Stimulated activated CD8-positive, alpha-beta memory T cell treated with anti-CD3 and anti-CD28 coated beads, Interleukin-7, amount 100 ng/mL, for 48 hours (primary cell): ENCODE measurements at places on chromosomes 12 and 14.

- DNase-seq, result peak; percentile 23
Observed at GRCh38 chr12:67482751-67483661, 165.5 kb upstream of the DYRK2 start.

DNA sequence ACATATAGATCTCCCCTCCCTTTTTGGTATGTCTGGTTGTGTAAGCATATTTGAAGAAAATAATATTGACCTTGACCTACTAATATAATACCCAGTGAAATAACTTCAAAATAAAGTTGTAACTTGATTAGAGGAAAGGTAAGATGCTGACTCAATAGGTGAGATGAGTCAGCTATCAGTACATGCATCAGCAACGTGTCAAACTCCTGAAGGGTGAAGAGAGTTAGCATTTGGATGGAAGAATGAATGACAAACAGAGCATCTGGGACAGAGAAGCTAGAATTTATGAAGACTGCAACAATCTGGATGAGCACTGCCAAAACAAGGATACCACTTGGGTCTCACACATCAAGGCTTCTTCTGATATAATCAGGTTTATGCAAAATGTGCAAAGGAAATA lies 74.9 kb downstream of the PPP2R5E start:
- no peak for DNase-seq

- DNase-seq, result no peak
Observed at GRCh38 chr14:76904100-76904739, 78.0 kb downstream of the LRRC74A start.

GRCh38 chr12:124419292-124420040 lies 124.6 kb downstream of the RFLNA start:
- no peak for DNase-seq

DNA sequence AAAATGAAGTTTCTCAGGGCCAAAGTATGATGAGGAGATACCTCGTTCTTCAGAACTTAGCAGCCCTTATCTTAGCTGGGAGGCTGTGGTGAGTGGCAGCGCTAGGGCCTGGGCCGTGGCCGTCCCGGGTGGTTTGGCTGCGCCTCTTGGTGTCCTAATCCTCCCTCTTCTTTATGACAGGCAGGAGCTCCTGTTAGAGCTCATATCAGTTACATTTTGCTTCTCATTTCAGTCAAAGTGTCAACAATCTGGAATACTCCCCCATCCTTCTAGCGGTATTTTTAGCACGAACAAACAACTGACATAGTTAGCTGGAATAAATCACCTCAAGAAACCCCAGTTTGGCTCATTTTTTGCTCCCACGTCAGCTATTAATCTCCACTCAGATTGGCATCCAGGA lies 188.8 kb downstream of the TTC7B start:
- no peak for DNase-seq

DNA sequence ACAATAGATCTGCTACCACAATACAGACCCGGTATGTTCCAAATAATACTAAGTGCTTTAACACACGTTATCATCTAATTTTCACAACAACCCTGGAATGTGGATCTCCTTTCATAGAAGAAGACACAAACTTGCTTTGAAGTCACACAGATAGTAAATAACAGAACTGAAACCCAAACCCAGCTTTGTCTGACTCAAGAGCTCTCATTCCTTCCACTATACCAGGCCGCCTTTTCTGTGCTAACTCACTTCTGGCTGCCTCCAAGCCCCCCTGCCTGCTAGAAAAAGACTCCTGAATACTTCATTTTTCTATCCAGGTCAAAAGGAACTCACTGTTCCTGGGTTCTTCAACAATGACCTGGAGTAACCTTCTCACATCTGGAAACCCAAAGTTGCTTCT lies 37.8 kb downstream of the PRPF40B start:
- no peak for DNase-seq

DNA sequence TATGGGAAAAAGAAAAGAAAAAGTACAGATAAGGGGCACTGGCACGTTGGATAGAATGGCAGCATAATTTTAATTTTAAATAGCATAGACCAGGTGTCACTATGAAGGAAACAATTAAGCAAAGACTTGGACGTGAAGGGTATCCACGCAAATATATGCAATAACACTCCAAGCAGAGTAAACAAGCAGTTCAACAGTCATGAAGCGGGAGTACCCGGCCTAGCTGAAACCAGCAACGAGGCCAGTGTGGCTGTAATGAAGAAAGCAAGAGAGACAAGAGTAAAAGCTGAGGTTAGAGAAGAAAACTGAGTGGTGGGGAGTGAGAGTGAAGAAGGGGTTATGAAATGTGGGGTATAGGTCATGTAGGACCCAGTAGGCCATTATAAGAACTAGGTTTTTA lies 85.4 kb downstream of the BCL2L14 start:
- no peak for DNase-seq

GRCh38 chr12:85820101-85820500 lies 16.1 kb downstream of the RASSF9 start:
- DNase-seq, result no peak

- DNase-seq, result no peak
Observed at GRCh38 chr14:74260525-74261233, 21.4 kb downstream of the VSX2 start.

GRCh38 chr14:69484444-69485314 lies at the start of gene PLEKHD1:
Gene PLEKHD1 (plus strand): TSS chr14:69484728. CDS start chr14:69484966, 238 bp downstream.
- DNase-seq, result no peak

DNA sequence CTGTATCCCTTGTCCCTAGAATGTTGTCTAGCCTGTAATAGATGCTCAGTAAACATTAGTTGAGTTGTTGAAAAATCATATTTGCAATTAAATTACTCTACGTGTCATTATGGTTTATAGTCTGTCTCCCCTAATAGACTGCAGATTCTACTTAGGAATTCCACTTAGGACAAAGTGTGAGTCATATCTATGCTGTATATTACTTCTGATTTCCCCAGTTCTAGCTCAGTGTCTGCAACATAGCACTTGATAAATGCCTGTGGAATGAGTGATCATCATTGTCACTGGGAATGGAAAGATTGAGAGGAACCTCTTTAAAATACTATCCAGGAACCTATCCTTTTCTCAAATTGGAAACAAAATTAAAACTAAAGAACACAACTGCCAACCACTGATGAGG lies 99.3 kb downstream of the TBX5 start:
- DNase-seq, result no peak

GRCh38 chr12:46150735-46151134 lies 118.1 kb downstream of the SLC38A1 start:
- no peak for DNase-seq

- DNase-seq, result no peak
Observed at GRCh38 chr12:127619869-127620734, 646.9 kb upstream of the TMEM132C start.

DNA sequence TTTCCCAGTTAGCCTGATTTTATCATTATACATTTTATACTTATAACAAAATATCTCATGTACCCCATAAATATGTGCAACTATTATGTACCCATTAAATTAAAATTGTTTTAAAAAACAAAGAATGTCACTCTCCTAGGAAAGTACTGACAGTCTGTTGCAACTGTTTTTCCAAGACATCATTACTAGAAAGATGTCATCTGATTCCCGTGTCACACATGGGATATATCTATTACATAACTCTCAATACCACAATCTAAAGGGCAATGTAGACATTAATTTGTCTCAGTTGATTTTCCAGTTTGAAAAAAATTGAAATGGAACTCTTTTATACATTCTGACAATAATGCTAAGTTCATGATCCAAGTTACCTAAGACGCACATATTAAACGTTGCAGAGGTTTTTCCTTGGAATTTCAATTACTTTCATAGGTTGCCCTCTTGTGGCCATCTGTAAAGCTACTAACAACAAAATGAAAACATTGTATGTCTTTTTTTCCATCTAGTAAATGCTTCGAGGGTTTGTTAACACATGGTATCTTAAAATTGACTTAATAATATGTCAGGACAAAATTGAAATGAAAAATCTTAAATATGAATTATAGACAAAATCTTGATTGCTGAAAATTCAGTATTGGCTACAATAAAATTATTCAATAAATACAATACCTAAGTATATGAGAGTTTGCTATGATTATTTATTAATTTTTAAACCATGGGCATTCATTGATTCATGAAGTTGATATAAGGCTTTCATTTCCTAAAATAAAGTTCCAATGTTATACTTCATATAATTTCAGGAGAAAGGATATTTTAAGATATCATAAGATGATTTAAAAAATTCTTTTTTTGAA lies 131.6 kb downstream of the PPFIA2 start:
- DNase-seq, result no peak

DNA sequence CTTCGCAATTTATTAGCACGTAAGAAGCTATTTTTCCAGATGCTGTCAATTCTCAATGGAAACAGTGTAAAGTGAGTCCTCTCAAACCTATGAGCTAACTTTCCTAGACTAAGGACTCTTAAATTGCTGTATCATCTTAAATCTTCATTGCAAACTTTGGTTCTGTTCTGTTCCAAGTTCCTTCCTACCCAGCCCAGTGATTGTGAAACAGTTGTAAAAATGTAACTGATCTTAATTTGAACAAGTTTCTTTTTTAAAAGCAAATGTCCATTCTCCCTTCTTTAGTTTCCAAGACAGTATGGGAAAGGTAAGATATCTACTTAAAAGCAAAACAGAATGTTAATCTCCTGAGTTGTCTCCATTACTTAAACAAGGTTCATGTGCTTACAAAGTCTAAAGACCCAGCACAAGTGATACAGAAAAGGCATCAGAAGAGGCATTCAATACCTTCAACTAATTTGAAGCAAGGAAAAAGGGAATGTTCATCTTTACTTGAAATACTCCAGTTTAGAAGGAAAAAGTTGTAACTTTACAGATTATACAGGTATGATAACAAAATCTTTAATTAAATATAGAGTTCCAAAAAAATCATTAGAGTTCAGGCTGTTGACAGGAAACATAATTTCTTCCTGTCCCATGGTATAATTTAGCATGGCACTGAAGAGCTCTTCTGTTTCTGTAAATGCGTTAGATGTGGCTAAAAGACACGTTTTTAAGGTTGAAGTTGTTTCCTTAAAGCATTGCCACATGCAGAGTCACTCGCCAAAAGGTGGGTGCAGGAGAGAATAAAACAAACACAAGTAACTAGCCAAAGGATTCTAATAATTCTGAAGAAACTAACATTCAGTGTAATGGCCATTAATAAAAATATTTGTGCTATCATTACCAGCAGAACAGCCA lies 101.5 kb upstream of the USP15 start:
- no peak for DNase-seq

- no peak for DNase-seq
Observed at GRCh38 chr12:66156654-66157053, 13.1 kb downstream of the TMBIM4 start.

- DNase-seq, result no peak
Observed at GRCh38 chr12:95637471-95638155, 86.3 kb upstream of the USP44 start.

DNA sequence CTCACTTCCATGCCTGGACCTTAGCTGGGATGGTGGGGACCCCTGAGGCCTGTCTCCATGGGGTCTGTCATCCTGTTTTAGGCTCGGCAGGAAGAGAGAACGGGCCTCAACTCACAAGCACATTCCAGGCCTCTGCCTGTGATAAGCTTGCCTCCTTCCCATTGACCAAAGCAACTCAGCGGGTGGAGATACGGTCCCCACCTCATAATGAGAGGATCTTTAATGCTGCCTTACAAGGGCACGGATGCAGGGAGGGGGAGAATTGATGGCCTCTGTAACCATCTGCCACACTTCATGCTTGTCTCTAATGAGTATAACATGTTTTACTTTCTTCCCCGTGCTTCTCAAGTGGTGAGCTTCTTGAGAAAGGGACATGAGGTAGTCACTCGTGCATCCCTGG lies 50.0 kb downstream of the GLT1D1 start:
- no peak for DNase-seq

DNA sequence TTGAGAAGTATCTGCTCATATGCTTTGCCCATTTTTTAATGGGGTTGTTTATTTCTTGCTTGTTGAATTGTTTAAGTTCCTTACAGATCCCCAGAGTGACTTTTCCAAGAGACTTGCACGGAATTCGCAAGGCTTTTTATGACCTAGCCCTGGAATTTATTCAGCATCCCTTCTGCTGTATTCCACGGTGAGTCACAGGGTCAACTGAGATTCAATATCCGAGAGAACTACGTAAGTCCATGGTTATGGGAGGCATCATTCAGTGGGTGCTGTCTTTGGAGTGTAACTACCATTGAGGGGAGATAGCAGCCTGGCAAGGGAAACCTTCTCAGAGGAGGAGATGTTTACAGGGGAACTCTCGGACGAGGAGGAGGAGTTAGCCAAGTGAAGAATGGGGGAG lies 20.9 kb upstream of the GPRC5A start:
- no peak for DNase-seq

DNA sequence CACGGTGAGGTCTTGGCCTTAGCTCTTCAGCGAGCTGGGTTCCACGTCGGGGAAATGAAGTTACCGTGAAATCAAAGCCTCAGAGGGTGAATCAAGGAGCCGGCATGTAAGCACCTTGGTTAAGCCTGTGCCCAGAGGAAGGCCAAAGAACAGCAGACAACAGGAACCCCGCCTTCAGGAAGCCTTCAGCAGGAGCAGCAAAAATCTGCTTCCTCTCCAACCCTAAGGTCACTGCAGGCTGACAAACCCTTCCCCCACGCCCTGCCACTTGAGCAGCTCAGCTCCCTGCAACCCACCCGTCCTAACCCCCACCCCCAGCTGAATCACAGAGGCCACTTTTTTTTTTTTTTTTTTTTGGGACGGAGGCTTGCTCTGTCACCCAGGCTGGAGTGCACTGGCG lies 72.9 kb upstream of the LTA4H start:
- no peak for DNase-seq

- no peak for DNase-seq
Observed at GRCh38 chr14:81437244-81437643, 37.1 kb upstream of the STON2 start.

DNA sequence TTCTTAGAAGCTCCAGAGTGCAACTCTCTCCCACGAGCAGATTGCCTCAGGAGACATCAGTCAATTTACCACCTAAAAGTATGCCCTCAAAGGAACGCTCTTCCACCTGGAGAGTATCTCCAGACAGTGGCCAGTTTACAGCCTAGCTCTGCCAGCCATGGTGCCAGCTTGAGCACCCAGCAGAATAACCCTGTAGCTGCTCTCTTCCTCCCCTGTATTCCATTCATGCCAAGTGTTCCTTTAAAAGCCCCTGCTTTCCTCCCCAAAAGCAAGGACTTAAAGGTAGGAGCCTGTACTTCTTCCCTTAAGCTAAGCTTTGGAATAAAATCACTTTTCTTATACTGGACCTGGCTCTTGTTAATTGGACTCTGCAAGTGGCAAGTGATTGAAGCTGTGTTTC lies 245.4 kb upstream of the TMEM132C start:
- no peak for DNase-seq

DNA sequence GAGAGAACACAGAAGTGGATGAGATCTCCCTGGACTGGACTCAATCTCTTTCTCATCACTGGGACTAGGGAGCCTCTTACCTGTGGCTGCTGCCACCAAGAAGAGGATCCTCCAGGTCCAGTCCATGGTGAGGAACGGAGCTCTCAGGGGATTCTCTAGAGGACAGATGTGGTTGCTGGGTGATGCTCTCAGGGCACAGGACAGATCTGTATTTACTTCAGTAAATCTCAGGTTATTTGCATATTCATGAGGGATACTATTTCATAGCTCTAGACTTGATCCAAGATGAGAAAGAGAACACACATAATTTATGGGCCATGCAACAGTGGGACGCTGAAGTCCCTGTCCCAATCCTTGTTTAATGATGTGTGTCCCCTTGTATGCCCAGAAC lies 460.5 kb downstream of the TMEM121 start:
- no peak for DNase-seq
